ENCODE measurements at places on chromosomes 5 and 9.

DNA sequence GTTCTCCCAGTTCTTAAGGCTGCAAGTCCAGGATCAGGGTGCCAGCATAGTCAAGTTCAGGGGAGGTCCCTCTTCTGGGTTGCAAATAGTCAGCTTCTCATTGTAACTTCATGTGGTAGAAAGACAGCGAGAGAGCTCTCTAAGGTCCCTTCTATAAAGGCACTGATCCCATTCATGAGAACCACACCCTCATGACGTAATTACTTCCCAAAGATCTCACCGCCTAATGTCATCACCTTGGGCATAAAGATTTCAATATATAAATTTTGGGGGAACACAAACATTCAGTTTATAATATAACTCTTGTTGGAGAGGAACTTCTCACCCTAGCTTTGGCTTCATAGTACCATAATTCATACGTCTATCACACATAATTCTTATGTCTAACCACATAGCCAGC, 203.9 kb upstream of the VLDLR start:
- no peaks in the 10 kb centered on the region for H3K4me1 ChIP-seq
- no peak for DNase-seq
- no peak overlapping the region for H3K27ac ChIP-seq
- H3K36me3 ChIP-seq, result no peaks in the 10 kb centered on the region
- no peaks in the 10 kb centered on the region for H3K27me3 ChIP-seq
- no peak overlapping the region for H3K4me3 ChIP-seq

DNA sequence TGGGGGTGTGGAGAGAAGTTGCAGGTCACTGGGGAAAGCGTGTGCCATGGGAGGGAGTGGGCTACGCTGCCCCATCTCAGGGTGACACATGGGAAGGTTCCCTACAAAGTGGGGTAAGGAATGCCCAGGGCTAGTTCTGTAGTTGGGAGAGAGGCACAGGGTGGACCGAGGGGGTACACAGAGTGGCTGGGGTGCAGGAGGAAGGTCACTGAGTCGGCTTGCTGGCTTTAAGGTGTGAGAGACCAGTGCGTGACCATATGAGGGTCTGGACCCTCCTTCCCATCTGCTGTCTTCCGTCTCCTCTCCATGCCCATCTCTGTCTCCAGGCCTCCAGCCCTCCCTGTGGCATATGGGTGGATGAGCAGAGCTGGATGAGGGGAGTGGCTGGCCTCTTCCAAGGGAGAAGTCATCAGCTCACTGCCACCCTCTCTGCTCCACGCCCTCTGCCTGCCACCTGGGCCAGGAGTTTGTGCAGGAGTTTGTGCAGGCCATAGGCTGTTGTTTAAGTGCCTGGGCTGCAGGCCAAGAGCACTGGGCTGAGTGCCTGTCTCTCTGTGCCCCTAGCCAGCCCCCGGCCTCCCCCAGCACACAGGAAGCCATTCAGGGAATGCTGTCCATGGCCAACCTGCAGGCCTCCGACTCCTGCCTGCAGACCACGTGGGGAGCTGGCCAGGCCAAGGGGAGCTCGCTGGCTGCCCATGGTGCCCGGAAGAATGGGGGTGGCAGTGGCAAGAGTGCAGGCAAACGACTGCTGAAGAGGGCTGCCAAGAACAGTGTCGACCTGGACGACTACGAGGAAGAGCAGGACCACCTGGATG, 96.8 kb downstream of the PHF2 start:
- no peak for DNase-seq
- H3K4me3 ChIP-seq, result no peak overlapping the region
- H3K4me1 ChIP-seq, result no peaks in the 10 kb centered on the region
- no peak overlapping the region for H3K27ac ChIP-seq
- no peaks in the 10 kb centered on the region for H3K27me3 ChIP-seq

DNA sequence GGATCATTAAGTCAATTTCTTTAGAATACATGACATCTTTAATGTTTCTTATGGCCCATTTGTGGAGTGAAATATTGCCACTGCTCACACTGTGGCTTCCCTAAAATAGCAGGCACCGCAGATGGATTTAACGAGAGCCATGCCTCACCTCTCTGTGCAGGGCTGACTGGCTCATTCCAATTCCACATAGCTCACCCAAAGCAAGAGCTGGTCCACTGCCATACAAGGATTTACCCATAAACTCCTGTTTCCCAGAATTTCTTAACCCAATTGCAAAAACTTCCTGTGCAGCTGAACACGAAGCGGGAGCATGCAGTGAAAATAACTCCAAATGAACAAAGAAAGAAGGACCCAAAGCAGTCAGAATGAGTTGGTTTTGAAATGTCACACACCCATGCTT, 159.5 kb downstream of the BAAT start:
- H3K4me3 ChIP-seq, result no peak overlapping the region
- no peaks in the 10 kb centered on the region for H3K36me3 ChIP-seq
- no peak for DNase-seq
- H3K27me3 ChIP-seq, result no peaks in the 10 kb centered on the region
- no peak overlapping the region for H3K27ac ChIP-seq

- no peak overlapping the region for H3K27ac ChIP-seq
- no peak overlapping the region for H3K4me3 ChIP-seq
- DNase-seq, result no peak
- H3K36me3 ChIP-seq, result no peaks in the 10 kb centered on the region
Measured at GRCh38 chr5:31291323-31291854, 97.9 kb downstream of the CDH6 start.

DNA sequence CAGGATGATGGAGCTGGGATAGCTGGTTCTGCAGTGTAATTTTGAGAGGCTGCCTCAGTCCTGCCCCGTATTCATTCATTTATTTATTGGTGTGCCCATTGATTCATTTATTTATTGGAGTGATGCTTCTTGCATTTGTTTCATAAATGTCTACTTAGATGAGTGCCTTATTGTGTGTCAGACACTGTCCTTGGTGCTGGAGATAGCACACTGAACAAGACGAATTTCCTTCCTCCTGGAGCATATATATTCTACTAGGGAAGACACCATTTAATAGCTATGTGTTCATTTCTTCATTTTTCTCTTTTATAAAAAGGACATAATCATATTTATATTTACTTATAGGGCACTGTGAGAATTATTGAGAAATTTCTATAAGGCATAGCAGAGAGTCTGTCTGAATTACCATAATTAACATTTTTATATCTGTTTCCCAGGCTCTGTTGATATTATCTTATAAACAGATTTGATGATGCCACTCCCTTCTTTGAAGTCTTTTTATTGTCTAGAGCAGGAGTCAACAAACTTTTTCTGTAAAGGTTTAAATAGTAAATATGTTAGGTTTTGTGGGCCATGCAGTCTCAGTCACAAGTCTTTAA, 433.9 kb upstream of the ZNF608 start:
- no peaks in the 10 kb centered on the region for H3K27me3 ChIP-seq
- no peak overlapping the region for H3K4me3 ChIP-seq
- no peak overlapping the region for H3K27ac ChIP-seq
- DNase-seq, result no peak
- peaks cover 3% of the 10 kb centered on the region for H3K4me1 ChIP-seq

DNA sequence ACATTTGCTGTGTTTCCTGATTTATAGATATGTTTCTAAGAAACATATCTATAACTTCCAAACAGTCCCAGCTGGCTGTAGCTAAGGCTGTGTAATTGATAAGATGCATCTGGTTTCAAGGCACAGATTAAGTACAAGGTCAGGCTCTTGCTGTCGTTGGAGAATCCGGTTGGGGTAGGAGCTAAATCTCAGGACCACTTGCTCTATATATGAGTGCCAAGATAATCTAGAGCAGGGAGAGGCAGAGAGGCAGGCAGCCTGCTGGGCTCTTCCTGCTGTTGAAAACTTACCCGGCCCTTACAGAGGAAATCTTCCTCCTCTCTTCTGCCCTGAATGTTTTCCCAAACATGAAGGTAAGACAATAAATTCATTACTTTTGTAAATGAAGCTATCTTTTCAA, at the start of gene C7:
C7 (plus strand) TSS at position 234 of the 400 bp plus-strand sequence; CDS start at position 348, 114 bp downstream.
- no peak for DNase-seq
- no peaks in the 10 kb centered on the region for H3K27me3 ChIP-seq
- H3K36me3 ChIP-seq, result no peaks in the 10 kb centered on the region
- H3K4me1 ChIP-seq, result peaks cover 4% of the 10 kb centered on the region
- no peak within 1 kb of the TSS for H3K4me3 ChIP-seq
- H3K27ac ChIP-seq, result no peak within 1 kb of the TSS

GRCh38 chr5:66702426-66702825, 106.2 kb downstream of the MAST4 start:
- no peaks in the 10 kb centered on the region for H3K36me3 ChIP-seq
- no peak for DNase-seq
- no peaks in the 10 kb centered on the region for H3K27me3 ChIP-seq
- H3K4me3 ChIP-seq, result no peak overlapping the region

GRCh38 chr9:86828631-86829030, 118.7 kb downstream of the GAS1 start:
- H3K4me3 ChIP-seq, result no peak overlapping the region
- H3K27me3 ChIP-seq, result no peaks in the 10 kb centered on the region
- H3K27ac ChIP-seq, result no peak overlapping the region
- no peaks in the 10 kb centered on the region for H3K4me1 ChIP-seq
- no peak for DNase-seq

DNA sequence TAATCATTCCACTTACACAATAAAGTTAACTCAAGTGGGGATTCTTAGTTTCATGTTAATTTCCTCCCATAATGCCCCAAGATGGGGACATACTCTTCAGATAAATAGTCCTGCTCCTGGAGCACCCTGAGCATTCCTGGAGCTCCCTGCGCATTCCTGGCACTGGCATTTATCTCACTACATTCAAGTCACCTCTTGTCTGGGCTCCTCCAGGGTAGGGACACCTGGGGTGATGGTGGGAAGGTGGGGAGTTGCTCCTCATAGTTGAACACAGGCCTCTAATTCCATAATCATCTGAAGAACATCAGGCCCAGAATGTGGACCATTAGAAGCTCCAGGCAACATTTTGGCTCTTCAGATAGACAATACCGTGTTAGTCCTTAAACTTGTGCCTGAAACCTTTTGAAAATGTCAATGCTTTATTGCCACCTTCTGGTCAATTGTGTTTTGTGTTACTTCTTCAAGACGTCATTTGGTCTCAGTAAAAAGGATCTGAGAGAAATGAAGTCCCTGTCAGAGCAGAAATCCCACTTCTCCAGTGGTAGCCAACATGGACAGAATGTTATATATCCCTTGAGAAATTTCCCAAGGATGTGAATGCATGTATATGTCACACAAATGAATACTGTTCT, 14.2 kb upstream of the AGGF1 start:
- H3K4me3 ChIP-seq, result no peak overlapping the region
- H3K27ac ChIP-seq, result no peak overlapping the region
- DNase-seq, result no peak
- no peaks in the 10 kb centered on the region for H3K36me3 ChIP-seq
- H3K4me1 ChIP-seq, result no peaks in the 10 kb centered on the region

DNA sequence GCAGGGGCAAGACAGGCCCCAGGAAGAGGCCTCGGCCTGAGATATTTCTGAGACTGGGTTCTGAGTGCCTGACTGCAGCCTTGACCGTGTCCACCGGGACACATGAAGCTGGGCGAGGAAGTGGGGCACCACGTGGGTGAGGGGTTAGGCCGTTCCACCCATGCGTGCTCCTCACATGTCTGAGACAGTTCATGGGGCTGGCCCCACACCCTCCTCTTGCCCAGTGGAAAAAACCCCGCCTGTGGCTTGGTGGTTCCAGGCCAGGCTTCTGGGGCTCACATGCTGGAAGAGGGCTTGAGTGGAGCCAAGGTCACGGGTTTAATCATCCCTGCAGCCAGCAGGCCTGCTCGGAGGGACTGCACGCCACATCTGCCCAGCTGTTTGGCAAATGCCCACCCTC, 11.4 kb downstream of the HMCN2 start:
- DNase-seq, result no peak
- H3K4me3 ChIP-seq, result no peak overlapping the region
- H3K27ac ChIP-seq, result no peak overlapping the region
- no peaks in the 10 kb centered on the region for H3K36me3 ChIP-seq

GRCh38 chr5:80474929-80475328, 13.0 kb upstream of the FAM151B start:
- no peak for DNase-seq
- H3K27me3 ChIP-seq, result no peaks in the 10 kb centered on the region
- no peak overlapping the region for H3K4me3 ChIP-seq
- no peaks in the 10 kb centered on the region for H3K4me1 ChIP-seq
- peaks cover 27% of the 10 kb centered on the region for H3K36me3 ChIP-seq

DNA sequence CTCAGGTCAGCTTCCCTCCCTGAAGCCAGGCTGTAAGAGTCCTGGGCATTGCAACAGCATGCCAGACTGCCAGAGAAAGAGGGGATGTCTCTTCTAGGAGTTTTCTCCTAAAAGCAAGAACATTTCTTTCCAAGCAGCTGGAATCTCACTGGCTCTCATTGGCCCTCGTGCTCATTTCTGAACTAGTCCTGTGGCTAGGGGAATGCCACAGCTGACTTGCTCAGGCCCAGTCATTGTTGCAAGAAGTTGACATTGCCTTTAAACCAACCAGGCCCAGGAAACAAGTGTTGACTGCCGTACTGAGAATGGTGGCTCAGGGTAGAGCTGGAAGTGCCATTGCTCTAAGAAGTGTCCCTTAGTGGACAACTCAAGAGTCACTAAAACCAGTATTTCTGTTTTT, 15.0 kb upstream of the CEP120 start:
- H3K27ac ChIP-seq, result no peak overlapping the region
- no peak for DNase-seq
- H3K27me3 ChIP-seq, result no peaks in the 10 kb centered on the region

GRCh38 chr9:107390279-107390678, 99.3 kb downstream of the KLF4 start:
- no peaks in the 10 kb centered on the region for H3K4me1 ChIP-seq
- no peak overlapping the region for H3K4me3 ChIP-seq
- H3K27ac ChIP-seq, result no peak overlapping the region

DNA sequence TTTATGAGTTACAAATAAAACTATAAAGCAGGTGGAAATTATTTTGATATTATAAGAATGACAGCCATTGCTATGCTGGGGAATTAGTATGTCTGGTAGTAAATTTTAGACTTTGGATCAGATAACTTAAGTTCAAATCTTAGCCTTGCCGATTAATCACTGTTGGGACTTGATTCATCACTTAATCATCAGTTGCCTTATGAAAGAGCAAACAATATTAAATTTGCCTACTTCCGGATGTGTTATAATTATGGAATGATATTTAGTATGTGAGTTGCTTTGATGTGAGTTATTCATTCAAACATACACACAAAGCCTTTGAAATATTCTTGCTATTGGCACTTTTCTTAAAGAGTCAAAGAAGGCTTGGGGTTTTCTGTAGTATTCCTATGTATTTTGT, 717.7 kb downstream of the BRINP1 start:
- no peaks in the 10 kb centered on the region for H3K36me3 ChIP-seq
- no peaks in the 10 kb centered on the region for H3K27me3 ChIP-seq
- no peaks in the 10 kb centered on the region for H3K4me1 ChIP-seq
- DNase-seq, result no peak
- H3K27ac ChIP-seq, result no peak overlapping the region

GRCh38 chr9:135344915-135345500, 134.6 kb upstream of the PPP1R26 start:
- H3K27ac ChIP-seq, result no peak overlapping the region
- no peaks in the 10 kb centered on the region for H3K36me3 ChIP-seq
- no peak for DNase-seq

DNA sequence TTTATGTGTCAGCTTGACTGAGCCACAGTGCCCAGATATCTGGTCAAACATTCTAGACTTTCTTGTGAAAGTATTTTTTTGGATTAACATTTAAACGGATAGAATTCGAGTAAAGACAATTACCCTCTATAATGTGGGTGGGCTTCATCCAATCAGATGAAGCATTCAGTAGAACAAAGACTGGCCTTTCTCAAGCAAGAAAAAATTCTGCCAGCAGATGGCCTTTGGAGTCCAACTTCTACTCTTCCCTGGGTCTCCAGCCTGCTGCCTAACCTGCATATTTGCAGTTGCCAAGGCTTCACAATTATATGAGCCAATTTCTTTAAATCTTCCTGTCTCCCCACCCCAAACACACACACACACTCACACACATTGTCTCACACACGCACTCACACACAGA, 86.4 kb downstream of the MED10 start:
- no peak overlapping the region for H3K4me3 ChIP-seq
- H3K27me3 ChIP-seq, result no peaks in the 10 kb centered on the region
- H3K36me3 ChIP-seq, result no peaks in the 10 kb centered on the region

All from thoracic aorta (tissue), 2 donors.